EL (cell line): ENCODE measurements at places on chromosomes 5 and 9.
A peak's percentile ranks its signal among the peaks of the same experiment; 100 is the strongest.

- peak; percentile 30 for DNase-seq
These were observed 544 bp downstream of the FNBP1 start for GRCh38 chr9:130042406-130042884.

GRCh38 chr5:141234109-141234667, 11.0 kb upstream of the PCDHB15 start:
- DNase-seq, result peak; percentile 28

DNA sequence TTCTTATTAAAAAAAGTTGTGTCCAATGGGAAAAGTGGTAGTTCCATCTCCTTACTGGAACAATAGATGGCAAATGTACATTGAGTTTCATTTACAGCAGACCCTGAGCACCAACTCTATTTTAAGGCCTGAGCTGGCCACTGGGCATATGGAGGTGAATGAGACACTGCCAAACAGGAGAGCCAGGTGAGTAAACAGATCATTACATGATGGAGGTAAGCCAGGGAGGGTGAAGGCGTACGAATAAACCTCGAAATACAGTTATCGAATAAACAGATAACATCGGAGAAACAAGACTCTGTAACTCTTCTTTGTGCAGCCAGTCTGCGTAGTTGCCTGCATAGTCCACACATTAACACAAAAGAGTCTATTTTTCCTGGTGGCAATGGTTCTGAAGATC, 446.4 kb upstream of the KLF4 start:
- no peak for DNase-seq

- no peak for DNase-seq
These were observed 17.5 kb downstream of the TMEM38B start for GRCh38 chr9:105711867-105712266.

GRCh38 chr9:129939431-129939830, 103.6 kb downstream of the FNBP1 start:
- DNase-seq, result no peak

- DNase-seq, result no peak
These were observed 53.2 kb downstream of the NIPAL4 start for GRCh38 chr5:157513182-157513581.

DNA sequence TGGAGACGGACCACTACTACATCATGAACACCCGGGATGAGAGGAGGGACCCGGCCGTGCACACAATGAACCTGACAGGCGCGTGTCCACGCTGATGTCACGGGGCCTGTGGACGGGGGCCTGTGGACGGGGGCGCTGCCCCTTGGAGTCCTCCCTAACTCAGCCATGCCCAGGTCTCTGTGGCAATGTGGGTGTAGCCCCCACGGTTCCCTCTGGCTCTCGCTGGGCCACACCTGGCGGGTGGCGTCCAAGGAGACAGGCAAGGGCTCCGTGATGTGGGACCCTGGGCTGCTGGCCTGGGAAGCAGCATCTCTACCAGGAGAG, 22.1 kb downstream of the PAEP start:
- no peak for DNase-seq

DNA sequence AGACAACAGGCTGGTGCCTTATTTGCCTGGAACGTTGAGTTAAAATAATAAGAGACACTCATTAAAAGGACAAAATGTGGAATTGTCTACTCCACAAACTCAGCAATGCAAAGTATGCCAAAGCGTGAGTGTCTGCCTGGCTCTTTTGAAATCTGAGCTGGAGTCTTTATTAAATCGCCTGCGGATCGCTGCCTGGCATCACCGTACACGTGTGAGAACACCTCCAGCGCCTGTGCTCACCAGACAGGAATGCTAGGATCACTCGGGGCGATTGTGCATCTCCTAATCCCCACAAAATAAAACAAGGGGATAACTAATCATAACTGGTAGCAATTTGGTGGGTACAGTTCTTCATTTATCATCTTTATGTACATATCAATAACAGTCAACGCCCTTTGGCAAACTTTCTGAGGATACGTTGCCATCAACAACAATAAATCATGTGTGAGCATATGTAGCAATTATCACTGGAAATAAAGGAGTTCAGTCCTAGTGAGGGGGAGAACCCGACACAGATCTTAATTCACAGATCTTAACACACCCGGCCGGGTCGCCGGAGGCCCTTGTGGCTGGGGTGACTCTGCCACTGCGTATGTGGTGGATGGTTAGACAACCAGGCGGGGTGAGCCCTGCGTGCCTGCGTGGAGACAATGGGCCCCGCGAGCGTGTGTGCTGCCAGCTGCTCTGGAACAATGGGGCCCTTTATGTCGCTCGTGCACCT, 284.9 kb upstream of the IRX1 start:
- no peak for DNase-seq

- DNase-seq, result peak; percentile 84
These were observed at the start of gene PCDHGC5 for GRCh38 chr5:141488591-141489561. TSS of gene PCDHGC5 (plus strand) at chr5:141489081. CDS start at chr5:141489241, 160 bp downstream.

DNA sequence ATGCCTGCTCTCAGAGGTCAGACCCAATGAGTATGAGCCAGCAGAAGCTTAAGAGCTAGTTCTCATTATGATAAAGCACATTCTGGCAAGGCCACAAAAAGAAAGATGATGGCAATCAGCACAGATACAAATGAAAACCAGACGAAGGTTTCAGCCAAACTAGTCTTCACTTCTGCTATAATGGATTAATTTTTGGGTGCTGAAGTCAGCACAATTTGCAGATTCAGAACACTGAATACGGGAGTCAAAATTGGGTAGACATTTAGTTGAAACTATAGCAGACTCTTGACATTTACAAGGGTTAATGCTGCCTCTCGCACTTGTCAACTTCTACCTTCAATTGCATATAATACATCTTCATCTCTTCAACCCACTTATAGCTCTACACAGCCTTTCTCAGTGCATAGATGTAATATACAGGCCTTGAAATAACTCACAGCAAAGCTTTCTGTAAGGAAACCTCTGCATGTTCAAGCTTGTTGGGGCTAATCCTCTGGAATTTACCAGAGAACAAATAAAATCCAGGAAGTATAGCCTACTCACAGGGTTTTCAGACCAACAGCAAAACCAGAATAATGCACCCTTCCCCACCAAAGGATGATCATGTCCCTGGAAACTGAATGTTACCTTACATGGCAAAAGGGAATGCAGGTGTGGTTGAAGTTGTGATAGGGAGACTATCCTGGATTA, 77.1 kb downstream of the BAAT start:
- DNase-seq, result no peak

GRCh38 chr9:130794923-130795495, 40.0 kb upstream of the ABL1 start:
- peak; percentile 10 for DNase-seq

GRCh38 chr5:124732428-124733328, 13.8 kb downstream of the ZNF608 start:
- no peak for DNase-seq

DNA sequence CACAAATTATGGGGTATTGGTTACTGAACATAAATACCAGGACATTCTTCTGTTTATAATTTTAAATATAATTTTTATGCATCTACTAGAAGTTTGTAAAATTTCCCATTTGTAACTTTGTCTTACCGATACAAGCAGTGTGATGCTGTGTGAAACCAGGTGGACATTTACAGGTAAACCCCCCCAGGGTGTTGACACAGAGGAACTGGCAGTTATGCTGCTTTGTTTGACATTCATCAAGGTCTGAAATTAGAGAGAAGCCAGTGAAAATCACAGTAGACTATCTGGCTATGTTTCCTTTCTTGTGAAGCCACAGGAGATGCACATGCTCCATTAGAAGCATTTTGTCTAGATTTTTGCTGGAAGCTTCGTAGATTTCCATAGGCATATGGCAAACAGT, 190.9 kb downstream of the SLC12A2 start:
- DNase-seq, result no peak

- no peak for DNase-seq
These were observed 71.4 kb downstream of the MYO10 start for GRCh38 chr5:16864631-16865131.

DNA sequence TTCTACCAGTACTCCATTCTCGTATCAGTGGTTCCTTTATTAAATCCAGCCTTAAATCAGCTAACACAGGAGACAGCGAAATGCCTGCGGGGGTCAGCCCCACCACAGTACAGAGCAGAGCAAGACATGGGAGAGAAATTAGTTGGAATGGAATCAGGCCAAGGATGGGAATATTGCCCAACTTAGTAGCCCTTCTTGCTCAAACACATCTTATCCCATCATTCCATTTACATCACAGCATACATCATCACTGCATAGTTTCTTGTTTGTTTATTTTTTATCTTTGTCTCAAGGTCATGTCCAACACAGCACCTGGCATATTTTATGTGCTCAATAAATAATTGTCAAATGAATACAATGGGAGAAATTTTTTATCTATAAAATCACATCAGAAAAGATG, 34.3 kb upstream of the DAB2 start:
- DNase-seq, result peak; percentile 53

GRCh38 chr5:36621985-36622384, 15.6 kb downstream of the SLC1A3 start:
- no peak for DNase-seq

GRCh38 chr9:94909250-94909894, 182.9 kb downstream of the AOPEP start:
- DNase-seq, result no peak

- DNase-seq, result no peak
These were observed 6.8 kb upstream of the PAEP start for GRCh38 chr9:135554718-135555117.

- DNase-seq, result peak; percentile 40
These were observed 16.1 kb upstream of the COL5A1 start for GRCh38 chr9:134625361-134626068.

DNA sequence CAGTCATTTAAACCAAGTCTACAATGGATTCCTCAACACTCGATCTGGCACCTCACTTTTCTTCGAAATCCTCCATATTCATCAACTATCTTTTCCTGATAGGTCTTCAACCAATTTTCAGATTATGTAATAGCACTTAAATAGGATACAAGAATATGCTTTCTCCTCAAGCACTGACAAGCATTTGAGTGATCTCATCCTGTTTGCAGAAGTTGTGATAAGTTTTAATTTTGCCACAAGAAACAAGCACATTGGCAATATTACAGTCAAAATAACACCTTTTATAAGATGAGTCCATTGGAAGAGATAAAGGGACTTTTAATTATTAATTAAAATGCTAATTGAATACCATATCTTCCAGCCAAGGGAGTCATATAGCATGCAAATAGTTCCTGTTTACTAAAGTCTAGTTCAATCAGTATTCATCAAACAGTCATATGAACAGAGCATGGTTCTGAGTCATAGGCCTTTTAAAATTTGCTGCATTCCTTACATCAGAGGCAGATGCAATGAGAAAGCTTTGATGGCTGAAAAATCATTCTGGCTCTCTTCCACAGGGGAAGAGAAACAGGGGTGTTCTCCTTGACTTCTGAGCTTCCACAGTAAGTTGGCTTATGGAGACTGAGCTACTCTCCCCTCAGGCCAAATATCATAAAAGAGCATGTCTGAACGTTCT, 32.7 kb upstream of the ZCCHC9 start:
- DNase-seq, result peak; percentile 89

DNA sequence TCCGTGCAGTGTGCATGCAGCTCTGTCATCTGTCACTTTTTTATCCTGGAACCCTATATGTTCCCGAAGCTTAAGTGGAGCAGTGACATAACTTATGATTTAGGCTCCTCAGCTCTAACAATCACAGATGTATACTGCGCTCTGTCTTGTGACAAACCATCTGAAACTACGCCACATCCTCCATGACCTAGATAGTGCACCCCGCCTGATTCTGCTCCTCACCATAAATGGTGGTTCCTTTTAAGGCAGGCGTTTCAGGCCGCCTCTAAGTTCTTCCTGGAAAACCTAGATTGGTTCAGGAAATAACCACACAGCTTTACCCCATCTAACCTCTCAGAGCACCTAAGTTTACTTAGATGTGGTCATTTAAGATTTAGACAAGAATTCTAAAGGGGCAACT, 372.0 kb downstream of the CDH10 start:
- DNase-seq, result no peak
